NCI-H1417 treated with DMSO at 0.1 percent for 48 hours (cell line): ENCODE measurements at places on chromosomes 12 and 14.

DNA sequence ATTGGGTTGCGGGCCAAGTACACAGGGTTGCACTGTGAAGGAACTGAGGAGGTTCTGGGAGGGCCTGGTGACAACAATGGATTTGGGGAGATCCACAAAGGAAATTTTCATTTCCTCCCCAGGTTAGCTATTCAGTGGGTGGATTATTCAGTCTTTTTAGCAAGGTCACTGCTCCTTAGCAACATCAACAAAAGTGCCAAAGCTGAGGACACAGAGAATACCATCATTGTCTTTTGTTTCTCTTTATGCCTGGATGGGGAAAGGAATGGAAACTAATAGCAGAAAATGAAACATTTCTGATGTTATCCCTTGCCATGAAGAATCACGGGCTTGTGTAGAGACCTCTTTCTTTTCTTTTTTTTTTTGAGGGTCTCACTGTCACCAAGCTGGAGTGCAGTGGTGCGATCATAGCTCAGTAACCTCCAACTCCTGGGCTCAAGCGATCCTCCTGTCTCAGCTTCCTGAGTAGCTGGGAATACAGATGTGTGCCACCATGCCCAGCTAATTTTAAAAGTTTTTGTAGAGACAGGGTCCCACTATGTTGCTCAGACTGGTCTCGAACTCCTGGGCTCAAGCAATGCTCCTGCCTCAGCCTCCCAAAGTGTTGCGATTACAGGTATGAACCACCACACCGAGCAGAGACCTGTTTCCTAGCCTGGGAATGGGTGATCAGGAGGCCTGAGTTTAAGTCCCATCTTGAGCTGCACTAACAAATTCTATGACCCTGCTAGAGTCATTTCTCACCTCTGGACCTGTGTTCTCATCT is 6.5 kb downstream of the PPP1R3E start:
- no peak for DNase-seq

DNA sequence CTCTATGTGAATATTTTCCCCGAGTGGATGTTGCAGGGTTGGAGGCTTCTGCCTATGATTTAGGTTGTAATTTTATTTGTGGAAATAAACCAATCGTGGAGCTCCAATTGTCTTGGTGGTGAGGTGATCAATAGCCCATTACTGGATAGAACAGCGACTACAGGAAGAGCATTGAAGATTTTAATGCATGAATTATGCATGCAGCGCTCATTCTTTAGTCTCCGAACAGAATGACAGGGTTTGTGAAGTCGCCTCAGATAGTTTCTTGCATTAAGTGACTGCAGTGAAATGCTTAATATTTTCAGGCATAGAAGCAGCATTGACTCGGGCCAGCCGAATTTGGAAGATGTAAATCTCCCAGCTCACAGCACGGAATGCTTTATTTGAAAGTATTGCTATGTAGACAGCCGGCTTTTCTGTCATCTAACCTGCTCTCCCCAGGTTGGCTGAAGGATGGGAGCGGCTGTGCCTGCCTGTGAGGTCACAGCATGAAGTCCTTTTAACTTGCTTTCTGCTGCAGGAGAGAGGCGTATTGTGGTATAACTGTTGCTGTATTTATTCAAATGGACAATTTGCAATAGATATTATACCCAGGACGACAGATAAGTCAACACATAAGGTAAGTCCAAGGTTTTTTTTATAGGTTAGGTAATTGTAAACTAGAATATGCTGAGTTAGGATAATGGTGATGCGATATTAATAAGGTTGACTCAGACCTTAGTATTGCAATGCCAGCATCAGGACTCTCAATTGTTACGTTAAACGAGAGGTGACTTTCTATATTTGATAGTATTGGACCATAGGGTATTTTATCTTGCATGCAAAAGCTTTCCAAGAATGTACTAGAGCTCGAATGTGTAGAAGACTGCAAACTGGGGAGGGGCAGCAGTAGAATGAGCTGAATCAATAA is 135.7 kb downstream of the CNTN1 start:
- DNase-seq = no peak

DNA sequence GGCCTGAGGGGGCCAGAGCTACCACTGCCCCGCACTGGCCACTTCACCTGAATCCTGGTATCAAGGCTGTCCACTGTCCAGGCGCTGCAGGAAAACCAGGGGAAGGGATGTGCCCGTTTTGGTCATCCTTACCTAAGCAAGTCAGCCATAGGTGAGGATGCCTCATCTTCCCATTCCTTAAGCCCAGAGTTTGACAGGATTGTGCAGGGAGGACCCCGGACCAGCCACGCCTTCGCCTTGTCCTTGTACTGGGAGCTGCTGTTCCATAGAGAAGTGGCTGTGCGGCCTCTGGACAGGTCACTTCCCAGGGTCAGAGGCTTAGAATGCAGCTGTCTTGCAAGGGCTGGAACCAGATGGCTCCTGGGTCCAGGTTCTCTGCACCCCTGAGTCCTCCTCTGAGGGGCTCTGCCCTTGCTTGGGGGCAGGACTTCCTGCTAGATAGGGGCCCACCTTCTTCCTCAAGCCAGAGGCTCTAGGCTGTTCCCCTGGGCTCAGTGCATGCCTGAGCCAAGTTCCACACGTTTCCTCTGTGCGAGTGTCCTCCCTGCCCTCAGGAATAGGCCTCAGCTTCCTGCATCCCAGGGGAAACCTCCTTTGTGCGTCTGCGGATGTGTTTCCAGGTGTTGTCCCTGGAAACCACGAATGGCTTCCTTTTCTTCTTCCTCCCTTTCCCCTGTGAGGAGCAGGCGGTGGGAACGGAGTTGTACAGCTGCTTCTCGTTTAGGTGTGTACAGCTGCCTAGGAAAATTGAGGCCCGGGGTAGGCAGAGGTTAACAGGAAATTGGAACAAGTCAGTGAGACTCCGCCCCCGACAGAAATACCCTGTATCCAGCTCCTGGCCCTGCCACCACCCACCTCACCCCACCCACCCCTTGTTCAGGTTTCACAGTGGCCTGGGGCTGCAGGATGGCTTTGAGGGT is 54.3 kb upstream of the RIN3 start:
- DNase-seq = no peak

DNA sequence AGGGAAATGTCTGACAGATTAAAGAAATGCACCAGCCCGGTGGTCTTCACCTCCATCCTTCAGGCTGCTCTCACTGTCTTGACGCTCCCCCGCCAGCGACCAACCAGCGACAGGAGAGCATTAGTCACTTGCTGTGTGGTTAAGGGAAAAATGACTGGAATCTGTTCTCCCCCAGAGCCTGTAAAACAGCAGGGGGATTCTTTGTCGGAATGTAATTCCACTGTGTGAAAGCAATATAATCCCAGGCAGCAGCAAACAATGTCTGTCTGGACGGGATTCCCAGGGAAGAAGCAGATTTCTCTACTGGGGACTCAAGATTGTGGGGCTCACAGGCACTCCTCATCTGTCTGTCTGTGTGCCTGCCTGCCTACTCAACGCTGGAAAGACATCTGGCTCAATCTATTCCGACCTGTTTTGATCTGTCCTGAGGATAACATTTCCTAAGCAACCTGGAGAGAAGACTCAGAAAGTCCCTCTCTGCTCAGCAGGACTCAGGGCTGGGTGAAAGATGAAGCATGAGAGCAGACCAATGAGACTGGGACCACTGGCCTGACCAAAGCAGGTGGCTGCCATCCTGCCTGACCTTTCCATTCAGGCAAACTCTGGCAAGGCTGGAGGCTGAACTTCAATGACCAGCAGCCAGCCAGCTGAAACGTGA is 54.6 kb downstream of the NUAK1 start:
- no peak for DNase-seq

DNA sequence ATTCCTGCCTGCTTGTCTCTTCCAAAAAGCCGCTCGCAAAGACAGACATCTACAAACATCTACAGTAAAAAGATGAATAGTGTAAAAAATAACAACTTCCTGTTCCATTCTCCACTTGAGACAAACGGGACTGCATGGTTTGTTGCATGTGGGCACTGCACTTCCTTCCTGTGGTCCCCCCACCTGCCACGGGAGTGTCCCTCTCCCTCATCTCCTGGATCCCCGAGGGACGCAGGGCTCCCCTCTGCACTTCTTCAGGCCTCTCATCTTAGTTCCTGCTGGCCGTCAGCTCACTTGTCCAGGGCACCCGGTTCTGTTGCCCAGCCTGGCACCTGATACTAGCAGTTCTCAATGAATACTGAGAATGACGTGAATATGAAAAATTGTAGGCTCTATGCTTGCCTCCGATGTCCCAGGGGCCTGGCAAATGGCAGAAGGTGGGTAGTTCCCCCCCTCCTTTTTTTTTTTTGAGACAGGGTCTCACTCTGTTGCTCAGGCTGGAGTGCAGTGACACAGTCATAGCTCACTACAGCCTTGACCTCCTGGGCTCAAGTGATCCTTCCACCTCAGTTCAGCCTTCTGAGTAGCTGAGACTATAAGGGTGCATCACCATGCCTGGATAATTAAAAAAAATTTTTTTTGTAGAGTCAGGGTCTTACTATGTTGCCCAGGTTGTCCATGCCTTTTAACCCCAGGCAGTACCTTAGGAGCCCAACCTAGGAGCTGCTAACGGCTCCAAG is 3.5 kb upstream of the KLC1 start:
- DNase-seq = no peak

DNA sequence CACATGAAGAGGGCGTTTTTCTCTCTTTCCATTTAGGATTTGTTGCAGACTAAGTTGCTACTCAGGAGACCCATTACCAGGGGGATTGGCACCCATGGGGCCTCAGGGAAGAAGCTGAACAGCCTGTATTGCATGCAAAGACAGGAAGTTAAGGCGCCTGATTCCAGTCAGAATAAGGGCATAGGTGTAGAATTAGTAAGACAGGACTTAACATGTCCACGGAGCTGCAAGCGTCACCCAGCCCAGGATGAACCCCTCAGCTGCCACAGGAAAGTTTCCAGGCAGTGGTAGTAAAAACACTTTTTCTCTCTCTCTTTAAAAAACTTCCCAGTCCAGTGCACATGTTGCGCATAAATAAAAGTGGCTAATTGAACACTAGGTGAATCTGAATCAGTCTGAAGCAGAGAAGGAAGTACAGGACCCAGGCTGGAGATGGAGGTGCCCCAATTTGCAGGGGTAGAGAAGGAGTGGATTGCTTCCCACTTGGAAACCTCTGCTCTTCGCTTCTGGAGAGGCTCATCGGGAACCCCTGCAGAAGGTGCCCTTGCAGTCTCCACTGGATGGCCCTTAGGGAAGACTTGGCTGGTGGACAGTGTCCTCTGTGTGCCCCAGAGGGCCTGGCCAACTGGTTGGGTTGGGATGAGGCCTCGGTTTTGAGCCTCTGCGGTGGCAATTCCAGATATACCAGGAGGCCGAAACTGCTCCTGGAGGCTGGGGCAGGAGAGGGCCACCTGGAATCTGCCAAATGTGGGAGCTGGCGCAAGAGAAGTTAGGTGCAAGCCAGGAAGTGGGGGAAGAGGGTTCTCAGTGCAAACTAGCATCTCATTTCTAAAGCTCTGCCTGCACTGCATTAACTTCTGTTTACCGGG is 10.7 kb upstream of the TBX3 start:
- DNase-seq = no peak

- no peak for DNase-seq
These were observed 133.4 kb upstream of the FRMD6 start for GRCh38 chr14:51518280-51518679.

GRCh38 chr14:50039734-50040400 is 76.5 kb downstream of the VCPKMT start:
- DNase-seq = no peak
